ENCODE measurements at places on chromosomes 13 and 19.

DNA sequence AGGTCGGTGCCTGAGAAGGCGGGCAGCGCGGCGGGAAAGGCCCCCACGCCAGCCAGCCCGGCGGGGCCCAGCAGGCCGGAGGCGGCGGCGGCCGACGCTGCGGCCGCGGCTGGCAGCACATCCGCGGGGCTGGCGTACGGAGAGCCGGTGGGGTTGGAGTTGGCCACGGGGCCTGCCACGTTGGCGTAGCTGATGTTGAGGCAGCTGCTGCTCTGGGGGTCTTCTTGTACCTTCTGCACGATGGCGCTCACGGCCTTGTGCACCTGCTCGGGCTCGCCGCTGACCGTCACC lies 25.9 kb upstream of the NANOS2 start:
- no peak overlapping the region for H3K4me3 ChIP-seq
- peaks cover 5% of the 10 kb centered on the region for H3K4me1 ChIP-seq
- H3K27ac ChIP-seq = no peak overlapping the region
- DNase-seq = no peak

DNA sequence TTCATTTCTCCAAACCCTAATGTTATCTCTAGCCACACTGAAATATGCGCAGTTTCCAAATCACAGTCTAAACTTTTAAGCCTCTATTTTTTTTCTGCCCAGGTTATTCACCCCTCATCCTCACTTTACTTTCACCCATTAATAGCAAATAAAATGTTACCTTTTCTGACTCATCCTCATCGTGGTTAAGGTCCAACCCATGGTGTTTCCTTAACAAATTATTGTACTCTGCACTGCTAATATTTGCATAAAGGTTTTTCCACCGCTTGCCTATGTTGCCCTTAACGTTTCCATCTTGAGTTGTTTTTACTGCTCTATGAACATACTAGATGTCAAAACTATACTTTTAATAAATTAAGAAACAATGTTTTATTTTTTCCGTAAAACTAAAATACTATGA lies 780.9 kb upstream of the KLHL1 start:
- H3K4me1 ChIP-seq = peaks cover under 1% of the 10 kb centered on the region
- no peaks in the 10 kb centered on the region for H3K36me3 ChIP-seq
- no peak overlapping the region for H3K27ac ChIP-seq
- H3K4me3 ChIP-seq = no peak overlapping the region
- no peak for DNase-seq

GRCh38 chr13:22053053-22053452 lies 382.2 kb downstream of the FGF9 start:
- H3K27ac ChIP-seq = no peak overlapping the region
- DNase-seq = no peak
- H3K36me3 ChIP-seq = no peaks in the 10 kb centered on the region
- no peak overlapping the region for H3K4me3 ChIP-seq

- H3K36me3 ChIP-seq = no peaks in the 10 kb centered on the region
- no peak overlapping the region for H3K27ac ChIP-seq
- no peaks in the 10 kb centered on the region for H3K27me3 ChIP-seq
- no peak overlapping the region for H3K4me3 ChIP-seq
- DNase-seq = no peak
Measured at GRCh38 chr13:31767175-31767900, 28.0 kb downstream of the RXFP2 start.

DNA sequence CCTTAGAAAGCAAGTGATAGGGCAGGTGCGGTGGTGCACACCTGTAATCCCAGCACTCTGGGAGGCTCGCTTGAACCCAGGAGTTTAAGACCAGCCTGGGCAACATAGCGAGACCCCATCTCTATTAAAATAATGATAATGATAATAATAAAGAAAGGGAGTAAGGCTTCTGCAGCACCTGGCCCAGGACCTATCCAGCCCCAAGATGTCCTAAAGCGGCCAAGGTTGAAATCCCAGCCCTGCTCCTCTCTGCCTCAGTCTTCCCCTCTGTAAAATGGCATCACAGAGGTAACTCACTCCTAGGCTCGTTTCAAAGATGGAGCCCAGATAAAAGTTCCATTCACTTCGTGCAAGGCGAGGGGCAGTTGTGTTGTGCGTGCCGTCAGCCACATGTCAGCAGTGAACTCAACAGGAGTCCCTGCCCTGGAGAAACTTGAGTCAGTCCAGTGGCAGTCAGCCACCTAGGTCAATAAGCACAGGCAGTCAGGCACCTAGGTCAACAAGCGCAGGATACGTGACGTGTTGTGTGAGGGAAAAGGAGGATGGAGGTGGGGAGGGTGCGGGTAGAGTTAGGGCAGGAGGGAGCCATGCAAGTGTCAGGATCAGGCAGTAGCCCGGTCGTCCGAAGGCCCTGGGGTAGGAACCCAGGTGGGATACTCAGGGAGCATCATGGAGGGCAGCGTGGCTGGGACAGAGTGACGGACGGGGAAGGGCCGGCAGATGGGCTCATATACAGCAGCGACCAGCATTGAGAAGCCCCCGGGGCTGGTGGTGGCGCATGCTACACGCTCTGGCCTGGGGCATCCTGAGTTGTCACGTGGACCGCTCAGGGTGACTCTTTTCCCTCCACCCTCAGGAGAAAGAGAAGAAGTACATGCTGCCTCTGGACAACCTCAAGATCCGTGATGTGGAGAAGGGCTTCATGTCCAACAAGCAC lies 16.6 kb downstream of the TMED1 start:
- no peak for DNase-seq
- no peak overlapping the region for H3K27ac ChIP-seq
- H3K4me3 ChIP-seq = no peak overlapping the region
- peaks cover 10% of the 10 kb centered on the region for H3K4me1 ChIP-seq

GRCh38 chr13:110925023-110925612 lies 10.2 kb upstream of the ANKRD10 start:
- H3K27me3 ChIP-seq = peaks cover 31% of the 10 kb centered on the region
- DNase-seq = peak; percentile 76
- peaks cover 11% of the 10 kb centered on the region for H3K4me1 ChIP-seq
- no peak overlapping the region for H3K27ac ChIP-seq
- no peak overlapping the region for H3K4me3 ChIP-seq
- H3K36me3 ChIP-seq = no peaks in the 10 kb centered on the region

DNA sequence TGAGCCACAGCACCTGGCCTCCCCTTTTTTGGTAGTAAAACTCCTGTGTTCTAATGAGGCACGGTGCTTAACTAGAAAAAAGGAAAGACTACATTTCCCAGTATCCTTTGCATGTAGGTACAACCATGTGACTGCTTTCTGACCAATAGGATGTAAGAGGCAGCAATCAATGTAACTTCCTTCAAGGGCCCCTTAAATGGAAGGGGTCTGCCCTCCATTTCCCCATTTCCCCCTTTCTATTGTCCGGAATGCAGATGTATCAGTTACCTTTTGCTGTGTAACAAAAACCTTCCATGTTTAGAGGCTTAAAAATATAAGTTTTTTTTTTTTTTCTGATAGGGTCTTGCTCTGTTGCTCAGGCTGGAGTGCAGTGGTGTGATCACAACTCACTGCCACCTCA lies 2.2 kb downstream of the GPR32 start:
- no peaks in the 10 kb centered on the region for H3K36me3 ChIP-seq
- H3K27me3 ChIP-seq = peaks cover 7% of the 10 kb centered on the region
- no peak overlapping the region for H3K4me3 ChIP-seq

DNA sequence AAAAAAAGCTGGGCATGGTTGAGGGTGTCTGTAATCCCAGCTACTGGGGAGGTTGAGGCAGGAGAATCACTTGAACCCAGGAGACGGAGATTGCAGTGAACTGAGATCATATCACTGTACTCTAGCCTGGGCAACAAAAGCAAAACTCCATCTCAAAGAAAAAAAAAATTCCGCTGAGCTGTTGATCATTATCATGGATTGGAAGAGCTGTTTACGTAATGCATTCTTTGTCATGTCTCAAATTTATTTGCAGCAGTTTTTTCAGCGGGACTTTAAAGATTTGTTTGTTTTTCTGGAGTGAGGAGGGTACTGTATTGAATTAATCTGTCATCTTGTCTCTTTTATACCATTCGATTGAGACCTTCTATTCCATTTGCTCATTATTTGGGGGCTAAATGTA lies 4.3 kb downstream of the NLRP5 start:
- no peak overlapping the region for H3K27ac ChIP-seq
- no peak overlapping the region for H3K4me3 ChIP-seq
- no peaks in the 10 kb centered on the region for H3K4me1 ChIP-seq
- H3K36me3 ChIP-seq = no peaks in the 10 kb centered on the region
- H3K27me3 ChIP-seq = no peaks in the 10 kb centered on the region

DNA sequence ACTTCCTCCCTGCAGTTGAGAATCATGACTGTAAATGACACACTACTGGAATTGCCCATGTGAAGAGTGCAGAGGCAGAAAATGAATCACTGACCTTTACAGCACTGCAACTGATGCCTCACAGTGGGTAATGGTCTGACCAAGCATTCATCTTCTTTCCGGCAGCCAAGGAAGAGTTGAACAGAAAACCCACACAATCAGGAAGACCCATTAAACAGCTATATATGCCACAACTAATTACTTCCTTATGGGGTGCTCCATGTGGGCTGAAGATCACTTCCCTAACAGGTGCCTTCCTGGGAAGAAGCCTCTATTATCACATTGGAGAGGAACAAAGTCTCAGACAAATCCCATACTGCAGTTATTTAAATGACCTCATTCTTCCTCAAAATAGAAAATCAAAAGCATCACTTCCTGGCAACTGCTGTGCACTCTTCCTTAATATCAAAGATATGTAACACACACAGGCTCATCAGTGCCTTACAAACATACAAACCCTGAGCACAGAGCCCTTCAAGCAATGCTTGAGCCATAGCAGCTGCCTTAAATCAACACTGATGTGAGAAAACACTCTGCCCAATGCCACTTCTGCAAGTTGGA lies 45.8 kb downstream of the RUBCNL start:
- DNase-seq = peak; percentile 15
- H3K27me3 ChIP-seq = no peaks in the 10 kb centered on the region
- H3K27ac ChIP-seq = no peak overlapping the region
- H3K36me3 ChIP-seq = no peaks in the 10 kb centered on the region

GRCh38 chr19:37809366-37809765 lies 30.0 kb upstream of the ZNF573 start:
- no peaks in the 10 kb centered on the region for H3K4me1 ChIP-seq
- no peak overlapping the region for H3K27ac ChIP-seq
- no peaks in the 10 kb centered on the region for H3K27me3 ChIP-seq
- H3K4me3 ChIP-seq = no peak overlapping the region
- DNase-seq = no peak

GRCh38 chr19:46958532-46958931 lies 61.1 kb upstream of the NPAS1 start:
- DNase-seq = no peak
- H3K27ac ChIP-seq = no peak overlapping the region
- H3K4me1 ChIP-seq = peaks cover 29% of the 10 kb centered on the region
- no peak overlapping the region for H3K4me3 ChIP-seq

GRCh38 chr19:29255006-29255405 lies 42.1 kb upstream of the UQCRFS1 start:
- no peaks in the 10 kb centered on the region for H3K4me1 ChIP-seq
- no peaks in the 10 kb centered on the region for H3K36me3 ChIP-seq
- DNase-seq = no peak

DNA sequence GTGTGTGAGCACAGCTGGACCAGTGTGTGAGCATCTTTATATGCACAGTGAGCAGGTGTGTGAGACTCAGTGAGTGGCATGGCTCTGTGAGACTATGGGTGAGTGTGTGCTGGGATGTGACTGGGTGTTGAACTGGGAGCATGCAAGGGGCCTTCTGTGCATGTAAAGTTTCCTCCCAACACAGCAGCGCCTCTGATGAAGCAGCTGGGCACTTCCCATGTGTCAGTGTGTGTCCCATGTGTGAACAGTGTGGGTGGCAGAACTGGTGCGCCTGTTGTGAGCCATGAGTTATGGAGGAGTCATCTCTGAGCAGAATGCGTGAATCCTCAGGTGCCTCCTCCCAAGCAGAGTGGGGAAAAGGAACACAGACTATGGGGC lies 24.1 kb downstream of the LGALS16 start:
- no peak overlapping the region for H3K27ac ChIP-seq
- no peak overlapping the region for H3K4me3 ChIP-seq
- no peak for DNase-seq
- H3K27me3 ChIP-seq = no peaks in the 10 kb centered on the region
- H3K4me1 ChIP-seq = no peaks in the 10 kb centered on the region
- H3K36me3 ChIP-seq = no peaks in the 10 kb centered on the region

GRCh38 chr13:52837850-52838249 lies 10.6 kb downstream of the PCDH8 start:
- no peak for DNase-seq
- no peaks in the 10 kb centered on the region for H3K36me3 ChIP-seq
- H3K4me3 ChIP-seq = no peak overlapping the region
- no peaks in the 10 kb centered on the region for H3K4me1 ChIP-seq
- no peak overlapping the region for H3K27ac ChIP-seq
- H3K27me3 ChIP-seq = no peaks in the 10 kb centered on the region

DNA sequence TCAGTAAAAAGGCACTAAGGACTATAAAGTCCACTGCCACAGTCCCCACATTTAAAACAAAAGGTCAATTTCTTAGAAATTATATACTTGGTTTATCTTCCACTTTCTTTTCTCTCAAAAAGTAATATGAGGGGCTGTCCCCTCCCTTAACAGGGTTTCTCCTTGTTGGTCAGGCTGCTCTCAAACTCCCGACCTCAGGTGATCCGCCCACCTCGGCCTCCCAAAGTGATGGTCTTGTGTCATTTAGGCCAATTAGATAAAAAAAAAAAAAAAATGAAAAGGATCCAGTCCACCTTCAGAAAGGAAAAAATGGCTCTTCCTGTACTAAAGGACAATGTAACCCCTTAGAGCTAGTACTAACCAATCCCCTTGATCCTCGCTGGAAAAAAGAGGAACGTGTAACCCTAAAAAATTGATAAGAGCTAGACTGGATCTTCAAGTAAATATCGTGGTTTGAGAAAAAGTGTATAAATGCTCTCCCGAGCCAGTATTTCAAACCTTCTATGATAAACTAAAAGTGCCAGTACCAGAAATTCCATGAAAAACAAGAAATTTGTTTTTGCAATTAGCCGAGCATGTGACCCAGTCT lies 9.0 kb upstream of the CD70 start:
- no peak for DNase-seq
- H3K4me3 ChIP-seq = no peak overlapping the region
- H3K27me3 ChIP-seq = peaks cover 3% of the 10 kb centered on the region
- H3K36me3 ChIP-seq = no peaks in the 10 kb centered on the region

DNA sequence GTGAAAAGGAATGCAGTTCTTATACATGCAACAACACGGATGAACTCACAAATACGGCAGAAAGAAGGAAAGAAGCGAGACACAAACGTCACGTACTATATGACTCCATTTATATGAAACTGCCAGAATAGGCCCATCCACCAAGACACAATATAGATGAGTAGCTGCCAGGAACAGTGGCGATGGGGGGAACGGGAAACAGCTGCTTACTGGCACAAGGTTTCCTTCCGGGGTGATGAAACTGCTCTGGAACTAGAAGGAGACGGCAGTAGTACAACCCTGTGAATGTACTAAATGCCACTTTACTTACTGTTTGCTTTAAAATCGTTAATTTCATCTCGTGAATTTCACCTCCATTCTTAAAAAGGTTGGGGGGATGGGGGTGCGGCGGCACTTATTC lies 28.9 kb downstream of the MLLT1 start:
- no peak overlapping the region for H3K4me3 ChIP-seq
- no peaks in the 10 kb centered on the region for H3K27me3 ChIP-seq
- no peak for DNase-seq
- no peak overlapping the region for H3K27ac ChIP-seq
- peaks cover 46% of the 10 kb centered on the region for H3K36me3 ChIP-seq

- H3K27me3 ChIP-seq = no peaks in the 10 kb centered on the region
- no peak overlapping the region for H3K27ac ChIP-seq
- no peaks in the 10 kb centered on the region for H3K4me1 ChIP-seq
- no peak overlapping the region for H3K4me3 ChIP-seq
- DNase-seq = no peak
- H3K36me3 ChIP-seq = no peaks in the 10 kb centered on the region
Measured at GRCh38 chr19:54616821-54617560, 13.3 kb upstream of the LILRB1 start.
